ENCODE measurements at places on chromosomes 6 and 20. TPM values are rescaled to one million over a fixed set of nuclear protein-coding genes. Genes with fewer than 3 reads are reported as not detected.

DNA sequence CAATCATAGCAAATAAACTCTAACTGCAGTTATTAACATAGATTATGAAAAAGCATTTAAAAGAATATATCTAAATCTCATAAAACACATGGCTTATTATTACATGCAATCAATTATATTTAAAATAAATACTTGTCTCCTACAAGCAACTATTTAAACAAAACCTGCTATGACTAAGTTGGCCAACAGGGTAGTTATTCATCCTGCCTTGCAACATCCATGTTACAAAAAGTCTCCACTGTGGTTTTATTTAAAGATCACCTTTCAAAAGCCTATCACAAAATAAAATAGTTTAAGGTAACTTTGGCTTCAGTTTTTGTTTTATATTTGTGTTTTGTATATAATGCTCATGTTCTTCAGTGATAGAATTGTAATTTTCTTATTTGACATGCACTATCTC, 1127.0 kb upstream of the MAP3K7 start:
- DNase-seq = peak; percentile 82

DNA sequence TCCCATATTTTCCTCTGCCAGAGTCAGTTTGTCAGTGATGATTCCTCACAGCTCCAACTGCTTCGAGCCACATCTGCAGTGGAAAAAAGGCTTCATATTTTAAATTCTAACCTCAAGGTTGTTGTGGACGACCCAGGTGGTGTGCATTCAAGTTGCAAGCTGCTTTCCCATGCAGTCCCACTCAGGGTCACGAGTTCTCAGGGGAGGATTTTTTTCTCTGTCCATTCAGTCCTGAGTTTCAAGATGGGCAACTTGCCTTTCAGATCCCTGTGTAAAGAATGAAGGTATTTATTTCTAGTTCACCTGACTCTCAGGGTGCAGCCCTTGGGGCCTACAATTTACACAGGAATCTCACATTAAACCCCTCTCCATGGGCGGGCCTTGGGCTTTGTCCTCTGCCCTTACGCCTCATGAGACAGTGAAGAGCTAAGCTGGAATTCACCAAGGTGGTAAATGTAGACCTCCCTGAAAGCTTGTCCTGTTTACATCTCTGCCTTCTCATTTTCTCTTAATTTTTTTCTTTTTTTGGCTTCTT, 65.9 kb downstream of the TPD52L1 start:
- DNase-seq = no peak

GRCh38 chr20:57958050-57958420, 248.2 kb upstream of the PMEPA1 start:
- no peak for DNase-seq

DNA sequence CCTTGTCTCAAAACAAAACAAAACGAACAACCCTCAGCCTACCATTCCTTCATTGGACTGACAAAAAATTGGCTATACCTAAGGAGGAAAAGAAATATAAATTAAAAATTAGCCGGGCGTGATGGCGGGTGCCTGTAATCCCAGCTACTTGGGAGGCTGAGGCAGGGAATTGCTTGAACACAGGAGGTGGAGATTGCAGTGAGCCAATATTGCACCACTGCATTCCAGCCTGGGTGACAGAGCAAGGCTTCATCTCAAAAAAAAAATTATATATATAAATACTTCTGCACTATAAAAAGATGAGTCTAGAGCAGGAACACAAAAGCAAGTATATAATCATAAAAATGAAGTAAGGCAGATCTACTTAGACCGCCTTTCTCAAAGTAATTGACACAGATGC, 109.8 kb downstream of the CRYBG1 start:
- no peak for DNase-seq

- no peak for DNase-seq
Observed at GRCh38 chr6:137185290-137185689, 11.8 kb upstream of the IL22RA2 start.

DLK2 gene
- total RNA-seq = 4.1 TPM

Data from bronchial epithelial cell (primary cell).